Stimulated activated CD8-positive, alpha-beta memory T cell treated with anti-CD3 and anti-CD28 coated beads, Interleukin-4, amount 100 ng/mL, for 1 hour (primary cell): ENCODE measurements at places on chromosomes 5 and 9.

DNA sequence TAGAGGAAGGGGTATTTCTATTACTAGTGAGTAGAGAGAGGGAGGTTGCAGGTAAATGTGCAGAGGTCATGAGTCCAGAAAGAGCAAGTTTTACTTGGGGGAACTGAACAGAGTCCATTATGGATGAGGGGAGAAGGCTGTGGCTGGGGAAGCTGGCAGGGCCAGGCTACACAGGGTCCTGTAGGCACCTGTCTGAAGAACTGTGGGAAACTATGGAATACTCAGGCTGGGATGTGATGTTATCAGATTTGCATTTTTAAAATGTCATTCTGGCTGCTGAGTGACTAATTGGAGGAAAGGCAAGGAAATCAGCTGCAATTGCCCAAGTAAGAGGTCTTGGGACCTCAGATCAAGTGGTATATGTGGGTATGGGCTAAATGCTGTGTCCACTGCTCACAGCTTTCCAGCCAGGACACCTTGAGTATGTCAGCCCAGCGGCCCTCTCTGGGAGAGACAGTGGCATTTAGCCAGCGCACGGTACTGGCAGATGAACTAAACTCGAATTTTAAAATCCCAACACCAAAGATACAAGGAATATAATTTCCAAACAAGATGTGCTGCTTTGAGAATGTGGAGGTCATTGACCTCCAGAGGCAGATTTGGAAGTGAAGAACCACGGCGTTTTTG, 49.1 kb downstream of the FGF1 start:
- DNase-seq, result no peak

DNA sequence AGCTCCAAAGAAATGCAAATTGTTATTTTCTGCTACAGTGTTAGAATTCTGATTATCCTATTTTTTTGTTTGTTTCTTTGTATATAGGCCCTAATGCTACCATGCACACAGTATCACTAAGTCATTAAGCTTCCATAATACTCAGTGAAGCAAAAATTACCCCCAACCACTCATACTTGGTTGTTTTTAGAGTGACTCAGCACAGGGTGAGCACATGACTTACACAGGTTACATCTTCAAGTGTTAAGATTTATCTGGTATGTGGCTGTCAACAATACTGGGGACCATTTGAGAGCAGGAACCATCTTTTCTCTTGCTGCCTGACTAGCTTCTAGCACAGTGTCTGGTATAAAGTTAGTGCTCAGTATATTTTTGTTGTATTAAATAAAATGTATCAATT, 255.8 kb upstream of the SLC24A2 start:
- no peak for DNase-seq

DNA sequence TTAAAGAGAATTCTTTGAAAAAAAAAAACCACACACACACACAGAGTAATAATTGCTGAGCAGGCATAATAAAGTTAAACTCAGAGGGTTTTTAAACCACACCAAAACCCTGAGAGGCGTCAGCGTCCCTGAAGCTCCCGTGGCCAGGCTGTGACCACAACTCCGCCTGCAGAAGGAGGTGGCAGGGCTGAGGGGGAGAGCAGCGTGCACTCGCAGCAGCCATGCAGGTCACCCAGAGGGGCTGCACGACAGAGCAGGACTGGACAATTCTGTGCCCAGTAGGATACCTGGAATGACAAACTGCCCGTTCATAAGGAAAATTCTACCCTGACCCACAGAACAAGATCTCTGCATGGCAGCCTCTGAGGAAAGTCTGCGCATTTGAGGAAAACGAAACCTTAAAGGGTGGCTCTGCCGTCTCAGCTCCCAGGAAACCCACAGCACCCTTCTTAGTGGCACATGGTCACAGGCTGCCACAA, 44.0 kb downstream of the ROR2 start:
- DNase-seq, result no peak

DNA sequence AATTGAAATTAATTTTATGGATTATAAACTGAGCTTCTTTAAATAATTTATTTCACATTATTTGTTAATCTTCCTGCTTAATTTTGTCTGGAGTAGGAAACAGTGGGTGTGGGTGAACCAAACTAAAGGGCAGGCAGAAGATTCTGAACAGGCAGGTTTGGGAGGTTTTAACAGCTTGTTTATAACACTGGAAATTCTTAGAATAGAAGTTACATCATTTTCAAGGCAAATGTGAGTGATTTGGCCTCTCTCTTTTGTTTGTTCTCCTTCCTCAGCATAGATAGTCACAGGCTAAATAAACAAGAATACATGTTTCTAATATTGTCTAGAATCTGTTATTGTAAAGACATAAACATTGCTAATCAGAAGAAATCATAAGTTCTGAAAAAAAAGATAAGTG, 970.9 kb upstream of the NUDT12 start:
- DNase-seq, result no peak

DNA sequence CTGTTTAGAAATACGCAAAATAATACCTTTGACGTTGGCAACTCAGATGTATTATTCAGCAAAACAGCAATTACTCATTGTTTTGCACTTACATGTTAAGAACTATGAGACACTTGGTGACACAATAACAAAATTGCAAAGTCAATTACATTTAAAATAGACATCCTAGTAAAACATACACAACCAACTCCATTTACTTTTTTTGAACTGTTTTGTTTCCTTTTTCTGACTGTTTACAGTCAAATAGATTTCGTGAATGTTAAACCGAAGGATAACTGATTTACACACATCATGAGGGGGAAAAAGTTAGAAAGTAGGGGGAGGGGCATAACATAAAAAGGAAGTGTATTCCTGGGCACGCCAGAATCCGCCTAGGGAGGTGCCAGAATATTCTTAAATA, 220.1 kb downstream of the MEF2C start:
- no peak for DNase-seq

GRCh38 chr9:130208600-130209347, 36.6 kb downstream of the NCS1 start:
- no peak for DNase-seq

GRCh38 chr9:129290606-129291005, 112.5 kb upstream of the IER5L start:
- DNase-seq, result no peak

GRCh38 chr5:39253196-39253595, 33.8 kb upstream of the FYB1 start:
- DNase-seq, result no peak

- DNase-seq, result no peak
These were observed 167.1 kb downstream of the ACTL7B start for GRCh38 chr9:108688676-108689075.
